ENCODE measurements at places on chromosomes 5 and 9. TPM values are rescaled to one million over a fixed set of nuclear protein-coding genes. Genes with fewer than 3 reads are reported as not detected.

Gene TENT4A
- total RNA-seq: 7.8 TPM

Gene PHYHD1
- not detected for total RNA-seq

Gene PAEP
- total RNA-seq: not detected

Gene ZER1
- total RNA-seq: 14.8 TPM

Gene IFNA13
- total RNA-seq: not detected

Gene CDO1
- not detected for total RNA-seq

Gene SLC44A1
- 47.0 TPM for total RNA-seq

Gene ZSWIM6
- total RNA-seq: 5.9 TPM

Gene INSYN2B
- total RNA-seq: 16.3 TPM

Gene IL3
- total RNA-seq: not detected

Gene KIF27
- total RNA-seq: 3.3 TPM

Gene WWC1
- 20.7 TPM for total RNA-seq

Gene TLR4
- total RNA-seq: 11.6 TPM

Gene CDHR2
- 0.12 TPM for total RNA-seq

Gene LECT2
- not detected for total RNA-seq

Gene GRIN3A
- total RNA-seq: not detected

Gene AIF1L
- 1.4 TPM for total RNA-seq

Gene DPP7
- 251 TPM for total RNA-seq

Gene CYLC2
- total RNA-seq: not detected

Gene GADD45G
- 10.2 TPM for total RNA-seq

Gene MSX2
- 0.36 TPM for total RNA-seq

Gene MROH2B
- not detected for total RNA-seq

Gene CETN3
- 54.1 TPM for total RNA-seq

Gene OR1L6
- total RNA-seq: not detected

Gene LCN9
- not detected for total RNA-seq

Gene SEMA6A
- 1.5 TPM for total RNA-seq

Gene FBN2
- 11.8 TPM for total RNA-seq

Gene NR6A1
- 1.2 TPM for total RNA-seq

Gene EPB41L4A
- total RNA-seq: 1.2 TPM

Gene SH3GL2
- 0.67 TPM for total RNA-seq

Gene MARVELD2
- not detected for total RNA-seq

Gene TRPM3
- total RNA-seq: 0.09 TPM

Gene PHF24
- 0.05 TPM for total RNA-seq

Data from A172 (cell line).